Foreskin fibroblast (primary cell): ENCODE measurements at places on chromosomes 7 and 10.

GRCh38 chr7:32958046-32959025 lies 1.1 kb downstream of the FKBP9 start:
- DNase-seq: peak; percentile 28

- DNase-seq: no peak
Measured at GRCh38 chr10:60937022-60937421, 7.0 kb downstream of the RHOBTB1 start.

GRCh38 chr10:43196981-43197833 lies 59.0 kb downstream of the CSGALNACT2 start:
- no peak for DNase-seq

- DNase-seq: peak; percentile 97
Measured at GRCh38 chr7:55133630-55134358, 115.0 kb downstream of the EGFR start.

DNA sequence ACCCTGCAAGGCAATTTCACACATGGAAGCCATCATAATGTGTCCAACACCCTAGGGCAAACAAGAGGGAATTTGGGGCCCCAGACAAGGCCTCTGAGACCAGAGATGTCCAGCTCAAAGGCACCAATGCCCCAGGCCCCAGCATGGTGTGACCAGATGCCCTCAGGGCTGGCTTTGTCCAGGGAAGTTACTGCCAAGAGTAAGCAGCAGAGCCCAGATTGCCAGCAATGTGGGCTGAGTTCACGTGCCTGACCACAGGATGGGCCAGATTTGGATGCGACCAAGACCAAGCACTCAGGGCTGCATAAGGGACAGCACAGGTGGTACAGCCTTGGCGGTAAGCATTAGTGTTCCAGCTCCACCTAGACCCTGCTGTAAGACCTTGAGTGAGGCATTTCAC lies 12.7 kb downstream of the MYOF start:
- DNase-seq: no peak

GRCh38 chr10:17880601-17881000 lies 71.1 kb upstream of the SLC39A12 start:
- no peak for DNase-seq

DNA sequence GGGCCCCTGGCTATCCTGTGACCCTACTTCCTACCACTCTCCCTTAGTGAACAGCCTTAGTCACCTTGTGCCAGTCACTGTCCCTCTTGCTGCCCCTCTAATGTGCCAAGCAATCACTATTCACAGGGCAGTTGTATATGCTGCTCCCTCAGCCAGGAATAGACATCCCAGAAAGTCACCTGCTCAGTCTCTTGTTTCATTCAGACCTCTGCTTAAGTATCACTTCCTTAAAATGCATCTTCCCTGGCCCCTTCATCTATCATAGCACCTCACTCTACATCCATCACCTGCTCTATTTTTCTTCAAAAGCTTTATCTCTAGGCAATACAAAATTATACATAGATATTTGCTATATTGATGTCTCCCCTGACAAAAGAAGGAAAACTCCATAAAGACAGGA lies 328.4 kb upstream of the NFE2L3 start:
- DNase-seq: no peak

GRCh38 chr7:113824117-113824823 lies 94.5 kb downstream of the PPP1R3A start:
- no peak for DNase-seq

GRCh38 chr7:104074529-104074928 lies 85.1 kb upstream of the RELN start:
- no peak for DNase-seq

DNA sequence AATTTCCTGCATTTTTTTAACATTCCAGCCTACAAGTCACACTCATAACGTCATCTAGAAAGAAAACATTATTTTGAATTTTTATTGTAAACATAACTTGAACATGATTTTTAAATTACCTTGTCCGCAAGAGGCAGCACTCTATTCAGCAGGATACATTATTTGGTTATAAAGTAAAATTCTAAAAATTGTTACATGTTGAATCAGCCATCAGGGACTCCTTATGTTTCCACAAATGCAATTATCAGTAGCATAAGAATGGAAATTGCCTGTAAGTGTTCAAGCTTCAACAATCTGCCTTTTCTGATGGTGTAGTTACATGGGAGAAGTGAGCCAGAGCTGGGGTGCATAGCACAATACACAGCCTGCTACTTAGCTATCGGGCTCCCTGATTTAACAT lies 97.5 kb downstream of the ZNF365 start:
- DNase-seq: no peak

DNA sequence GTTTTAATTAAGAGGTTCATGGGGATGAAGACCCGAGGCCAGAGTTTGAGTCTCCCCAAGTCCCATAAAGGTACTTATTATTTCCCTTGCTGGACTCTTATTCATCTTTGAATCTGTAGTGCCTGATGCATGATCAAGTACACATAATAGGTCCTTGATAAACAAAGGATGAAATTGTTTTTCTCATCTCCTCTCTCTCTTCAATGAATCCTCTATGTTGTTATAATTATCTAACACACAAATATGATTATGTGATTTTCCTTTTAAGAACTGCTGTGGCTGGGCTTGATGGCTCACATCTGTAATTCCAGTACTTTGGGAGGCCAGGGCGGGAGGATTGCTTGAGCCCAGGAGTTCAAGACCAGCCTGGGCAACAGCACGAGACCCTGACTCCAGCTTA lies 117.7 kb downstream of the BAMBI start:
- DNase-seq: no peak

DNA sequence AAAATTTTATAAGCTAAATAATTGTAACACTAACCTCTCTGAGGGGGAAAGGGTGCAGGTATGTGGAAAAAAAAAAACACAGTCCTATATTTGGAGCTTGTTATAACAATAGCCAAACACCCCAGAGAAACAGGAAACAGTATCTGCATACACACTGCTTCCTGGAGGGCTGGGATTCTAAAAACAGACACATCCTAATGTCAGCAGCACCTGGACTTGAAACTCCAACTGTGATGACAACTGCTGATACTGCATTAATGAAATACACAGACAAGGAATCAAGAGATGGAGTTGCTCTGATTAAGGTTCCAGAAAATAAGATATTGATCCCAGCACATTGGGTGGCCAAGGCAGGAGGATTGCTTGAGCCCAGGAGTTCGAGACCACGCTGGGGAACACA lies 9.3 kb downstream of the DAGLB start:
- DNase-seq: no peak
